ENCODE measurements at places on chromosomes 3 and 15. TPM values are rescaled to one million over a fixed set of nuclear protein-coding genes. Genes with fewer than 3 reads are reported as not detected.

DNA sequence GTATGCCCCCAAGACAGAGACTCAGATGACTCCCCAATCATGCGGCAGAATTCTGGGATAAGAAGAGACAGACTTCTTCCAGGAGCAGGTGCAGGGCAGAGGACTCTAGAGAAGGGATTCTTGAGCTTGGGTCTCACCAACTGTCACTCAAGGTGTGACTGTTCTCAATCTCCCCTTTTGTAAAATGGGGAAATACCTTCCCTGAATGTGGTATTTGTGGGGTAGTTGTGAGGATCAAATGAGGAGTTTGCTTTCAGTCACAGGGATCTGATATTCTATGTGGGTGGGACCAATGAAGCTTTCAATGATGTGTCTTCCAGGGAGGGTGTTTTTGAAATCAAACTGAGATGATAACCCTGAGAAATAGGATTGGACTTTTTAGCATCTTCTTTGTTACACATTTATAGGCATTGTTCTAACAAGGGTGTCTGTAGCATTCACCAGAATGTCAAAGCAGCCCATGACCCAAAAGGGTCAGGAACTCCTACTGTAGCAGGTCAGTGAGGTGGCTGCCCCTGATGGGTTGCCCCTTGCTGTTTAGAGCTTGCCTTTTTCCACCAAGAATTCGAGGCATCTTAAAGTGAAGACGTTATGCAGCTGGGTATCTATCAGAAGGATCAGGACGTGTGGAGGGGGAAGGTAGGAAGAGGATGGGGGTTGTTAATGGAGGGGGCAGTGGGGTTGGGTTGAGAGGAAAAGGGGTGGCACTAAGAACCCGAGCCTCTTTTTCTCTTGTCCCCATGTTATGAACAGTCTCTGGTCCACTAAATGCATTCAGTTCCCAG, 28.8 kb downstream of the UMPS start:
- no peaks in the 10 kb centered on the region for H3K27me3 ChIP-seq
- H3K27ac ChIP-seq: no peak overlapping the region
- DNase-seq: peak; percentile 14
- H3K36me3 ChIP-seq: peaks cover 18% of the 10 kb centered on the region
- no peak overlapping the region for H3K4me3 ChIP-seq

The FAN1 gene
- 28.2 TPM for total RNA-seq

DNA sequence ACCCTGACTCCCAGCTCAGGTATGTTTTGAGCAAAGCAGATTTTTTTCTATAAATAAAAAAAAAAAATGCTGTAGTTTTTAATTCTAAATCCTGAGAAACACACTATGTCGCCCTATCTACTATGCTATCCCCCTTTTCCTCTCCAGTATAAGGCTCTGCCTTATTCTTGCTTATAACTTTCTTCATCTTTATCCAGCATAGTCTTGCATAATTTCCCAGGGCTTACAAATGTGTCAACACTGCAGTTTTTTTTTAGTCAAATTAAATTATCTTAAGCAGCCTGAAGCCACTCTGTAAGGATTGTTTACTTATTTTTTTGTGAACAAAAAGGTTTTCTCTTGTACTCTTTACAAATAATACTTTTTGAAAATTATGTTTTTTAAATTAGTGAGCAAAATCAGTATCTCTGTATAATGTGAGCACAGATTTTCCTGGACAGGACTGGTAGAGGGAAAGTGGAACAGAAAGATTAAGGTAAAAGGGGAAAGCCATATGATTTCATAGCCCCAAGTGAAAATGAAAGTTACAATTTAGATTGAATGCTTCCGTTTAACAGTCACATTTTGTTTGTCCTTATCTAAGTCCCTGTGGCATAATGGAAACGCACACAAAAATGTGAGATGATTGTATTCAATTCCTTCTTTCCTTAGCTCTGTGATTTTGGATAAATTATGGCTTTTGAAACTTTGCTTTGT, 5.6 kb upstream of the PYDC2 start:
- H3K27ac ChIP-seq: no peak overlapping the region
- H3K27me3 ChIP-seq: no peaks in the 10 kb centered on the region
- no peaks in the 10 kb centered on the region for H3K4me1 ChIP-seq

DNA sequence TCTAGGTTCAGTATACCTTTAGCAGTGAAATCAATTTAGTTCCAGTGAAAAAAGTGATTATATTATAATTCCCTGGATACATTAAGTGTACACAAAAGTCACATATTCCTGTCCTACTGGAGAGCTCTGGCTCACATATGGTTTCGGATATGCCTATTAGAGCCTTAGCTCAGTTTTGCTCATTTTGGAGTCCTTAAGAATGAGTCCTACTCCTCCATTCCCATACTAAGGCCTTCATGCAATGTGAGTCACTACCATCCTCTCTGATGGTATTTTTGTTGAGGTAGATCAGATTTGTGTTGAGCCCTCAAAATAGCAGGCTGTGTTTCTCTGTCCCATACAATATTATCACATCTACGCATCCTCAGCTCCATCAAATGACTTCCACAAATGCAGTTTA, 294.2 kb upstream of the COL8A1 start:
- no peaks in the 10 kb centered on the region for H3K4me1 ChIP-seq
- no peaks in the 10 kb centered on the region for H3K36me3 ChIP-seq
- no peak for DNase-seq
- no peaks in the 10 kb centered on the region for H3K27me3 ChIP-seq

GRCh38 chr3:138118612-138119422, 3.4 kb upstream of the DZIP1L start:
- no peak overlapping the region for H3K4me3 ChIP-seq
- DNase-seq: peak; percentile 92
- H3K4me1 ChIP-seq: no peaks in the 10 kb centered on the region
- H3K27ac ChIP-seq: no peak overlapping the region
- H3K36me3 ChIP-seq: peaks cover 2% of the 10 kb centered on the region
